Stimulated activated memory B cell treated with anti-CD40 and anti-IgM and Interleukin-4, amounts not matched to agents 10 μg/mL and 1 μg/mL and 100 μg/mL, for 72 hours (primary cell): ENCODE measurements at places on chromosomes 13 and 19.

GRCh38 chr19:37963190-37963936 is 56.4 kb downstream of the SIPA1L3 start:
- H3K4me3 ChIP-seq: no peak overlapping the region
- no peaks in the 10 kb centered on the region for H3K27me3 ChIP-seq
- peaks cover 7% of the 10 kb centered on the region for H3K36me3 ChIP-seq

GRCh38 chr19:37172368-37173366 is at the start of gene ZNF585A:
Gene ZNF585A (minus strand): TSS chr19:37172695. CDS start chr19:37169910, 2,785 bp downstream.
- peak; percentile 100 for ATAC-seq
- H3K27me3 ChIP-seq: no peaks in the 10 kb centered on the region
- no peak within 1 kb of the TSS for H3K27ac ChIP-seq
- no peaks in the 10 kb centered on the region for H3K4me1 ChIP-seq

- peaks cover 21% of the 10 kb centered on the region for H3K4me1 ChIP-seq
- H3K36me3 ChIP-seq: no peaks in the 10 kb centered on the region
- peak; percentile 31 for ATAC-seq
- H3K27ac ChIP-seq: no peak overlapping the region
Observed at GRCh38 chr13:25065974-25066770, 29.8 kb upstream of the PABPC3 start.

- no peak for ATAC-seq
- no peak overlapping the region for H3K4me3 ChIP-seq
- no peaks in the 10 kb centered on the region for H3K27me3 ChIP-seq
- no peaks in the 10 kb centered on the region for H3K4me1 ChIP-seq
- no peak overlapping the region for H3K27ac ChIP-seq
Observed at GRCh38 chr19:18128044-18128443, 24.9 kb upstream of the PIK3R2 start.

GRCh38 chr13:107576430-107576829 is 638.9 kb downstream of the LIG4 start:
- no peaks in the 10 kb centered on the region for H3K27me3 ChIP-seq
- ATAC-seq: no peak
- no peak overlapping the region for H3K27ac ChIP-seq
- no peaks in the 10 kb centered on the region for H3K4me1 ChIP-seq
- H3K4me3 ChIP-seq: no peak overlapping the region

- peak; percentile 62 for ATAC-seq
- peaks cover 28% of the 10 kb centered on the region for H3K4me1 ChIP-seq
- no peaks in the 10 kb centered on the region for H3K36me3 ChIP-seq
- peak overlapping the region; percentile 61 for H3K4me3 ChIP-seq
- H3K27me3 ChIP-seq: peaks cover 35% of the 10 kb centered on the region
Observed at GRCh38 chr19:39497996-39498797, 550 bp upstream of the DLL3 start.

DNA sequence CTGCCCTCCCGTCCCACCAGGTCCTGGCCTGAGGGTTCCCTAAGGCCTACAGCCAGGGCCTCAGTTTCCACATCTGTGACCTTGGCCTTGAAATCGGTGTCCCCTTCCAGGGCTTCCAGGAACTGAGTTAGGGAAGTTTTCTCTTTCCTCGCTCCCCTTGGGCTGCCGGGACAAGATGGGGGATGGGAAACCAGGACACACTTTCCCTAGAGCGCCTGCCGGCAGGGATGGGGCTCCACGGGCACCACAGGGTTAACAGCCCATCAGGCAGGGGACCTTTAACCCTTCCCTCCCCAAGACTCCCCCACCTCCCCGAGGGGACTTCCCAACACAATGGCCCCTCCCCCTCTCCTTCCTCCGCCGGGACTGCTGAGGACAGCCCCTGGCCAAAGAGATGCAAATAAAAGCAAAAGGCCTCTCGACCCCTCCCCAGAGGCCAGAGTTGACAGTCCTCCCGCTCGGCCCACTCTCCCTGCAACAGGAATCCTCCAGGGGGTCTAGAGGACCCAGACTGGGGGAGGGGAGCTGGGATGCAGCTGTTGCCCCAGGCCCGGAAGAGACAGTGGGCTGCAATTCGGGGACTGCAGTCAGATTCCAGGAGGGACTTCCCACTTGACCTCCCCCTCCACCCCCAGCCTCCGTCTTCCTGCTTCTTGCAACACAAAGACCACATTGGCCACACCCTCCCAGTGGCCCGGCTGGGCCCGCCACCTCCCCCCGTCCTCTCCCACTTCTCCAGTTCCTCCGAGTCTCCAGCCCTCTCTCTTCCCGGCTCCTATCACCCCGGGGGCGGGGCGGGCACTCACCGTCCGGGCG is 3.4 kb downstream of the BBC3 start:
- H3K27me3 ChIP-seq: no peaks in the 10 kb centered on the region
- H3K27ac ChIP-seq: no peak overlapping the region
- H3K4me1 ChIP-seq: peaks cover 28% of the 10 kb centered on the region
- no peaks in the 10 kb centered on the region for H3K36me3 ChIP-seq
- ATAC-seq: peak; percentile 31

GRCh38 chr19:38424272-38424671 is 1.7 kb downstream of the RASGRP4 start:
- no peak for ATAC-seq
- peaks cover 8% of the 10 kb centered on the region for H3K27me3 ChIP-seq
- H3K36me3 ChIP-seq: no peaks in the 10 kb centered on the region

GRCh38 chr13:83065108-83065507 is 817.2 kb downstream of the SLITRK1 start:
- no peak overlapping the region for H3K27ac ChIP-seq
- no peak overlapping the region for H3K4me3 ChIP-seq

DNA sequence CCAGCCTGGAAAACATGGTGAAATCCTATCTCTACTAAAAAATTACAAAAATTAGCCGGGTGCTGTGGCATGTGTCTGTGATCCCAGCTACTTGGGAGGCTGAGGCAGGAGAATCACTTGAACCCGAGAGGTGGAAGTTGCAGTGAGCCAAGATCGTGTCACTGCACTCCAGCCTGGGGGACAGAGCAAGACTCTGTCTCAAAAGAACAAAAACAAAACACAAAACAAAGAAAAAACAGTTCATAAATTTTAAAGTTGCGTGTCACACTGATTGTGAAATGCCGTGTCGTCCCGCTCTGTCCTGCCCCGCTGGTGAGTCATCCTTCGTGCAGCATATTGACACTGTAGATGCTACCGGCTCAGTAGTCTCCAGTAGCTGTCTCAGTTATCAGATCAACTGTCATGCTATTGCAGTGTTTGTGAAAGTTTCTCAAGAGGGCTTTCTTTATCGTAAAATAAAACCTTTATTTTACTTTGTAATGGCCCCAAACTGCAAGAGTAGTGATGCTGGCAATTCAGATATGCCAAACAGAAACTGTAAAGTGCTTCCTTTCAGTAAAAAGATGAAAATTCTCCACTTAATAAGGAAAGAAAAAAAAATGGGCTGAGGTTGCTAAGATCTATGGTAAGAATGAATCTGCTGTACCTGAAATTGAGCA is 36.4 kb upstream of the IGFL1 start:
- H3K4me1 ChIP-seq: no peaks in the 10 kb centered on the region
- ATAC-seq: no peak
- no peaks in the 10 kb centered on the region for H3K36me3 ChIP-seq

DNA sequence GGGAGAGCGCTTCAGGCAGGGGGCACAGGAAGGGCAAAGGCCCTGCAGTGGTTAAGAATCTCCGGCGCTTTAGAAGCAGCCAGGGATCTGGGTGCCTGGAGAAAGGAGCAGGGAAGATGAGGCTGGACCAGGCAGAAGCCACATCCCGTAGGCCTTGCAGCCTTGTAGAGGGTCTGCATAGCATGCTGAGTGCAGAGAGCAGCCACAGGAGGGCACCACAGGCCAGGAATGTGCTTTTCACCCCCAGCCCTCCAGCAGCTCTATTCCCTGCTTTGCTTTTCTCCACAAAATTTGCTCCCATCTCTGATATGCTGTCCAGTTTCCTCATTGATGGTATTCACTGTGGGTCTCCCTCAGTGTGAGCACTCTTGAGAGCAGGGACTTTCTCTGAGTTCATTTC is 5.7 kb downstream of the WDR62 start:
- H3K4me1 ChIP-seq: peaks cover 3% of the 10 kb centered on the region
- ATAC-seq: peak; percentile 52
- no peak overlapping the region for H3K4me3 ChIP-seq
- no peak overlapping the region for H3K27ac ChIP-seq

DNA sequence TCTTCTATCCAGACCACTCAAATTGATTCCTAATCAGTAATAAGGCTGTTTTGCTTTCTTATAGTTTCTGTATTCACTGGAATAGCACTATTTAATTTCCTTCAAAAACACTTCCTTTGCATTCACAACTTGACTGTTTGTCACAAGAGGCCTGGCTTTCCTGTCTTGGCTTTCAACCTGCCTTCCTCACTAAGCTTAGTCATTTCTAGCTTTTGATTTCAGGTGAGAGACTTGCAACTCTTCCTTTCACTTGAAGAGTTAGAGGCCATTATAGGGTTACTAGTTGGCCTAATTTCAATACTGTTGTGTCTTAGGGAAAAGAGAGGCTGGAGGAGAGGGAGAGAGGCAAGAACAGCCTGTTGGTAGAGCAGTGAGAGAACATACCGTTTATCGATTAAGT is 47.0 kb downstream of the SACS start:
- peaks cover 18% of the 10 kb centered on the region for H3K4me1 ChIP-seq
- H3K36me3 ChIP-seq: no peaks in the 10 kb centered on the region
- ATAC-seq: no peak

DNA sequence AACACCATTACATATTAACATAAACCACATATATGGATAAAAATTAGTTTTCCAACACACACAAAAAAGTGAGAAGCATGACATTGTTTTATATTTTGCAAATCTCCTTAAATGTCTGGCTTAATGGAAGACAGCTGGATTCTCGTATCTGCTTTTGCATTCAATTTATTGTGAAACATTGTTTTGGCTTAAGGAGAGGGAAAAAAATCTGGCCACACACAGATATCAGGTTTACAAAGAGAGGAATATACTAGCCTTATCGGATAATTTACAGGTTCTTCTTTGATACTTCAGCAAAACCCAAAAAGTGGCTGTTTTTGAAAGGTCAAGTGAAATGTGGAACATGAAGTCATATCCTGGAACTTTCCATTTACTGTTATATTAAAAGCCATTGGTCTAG is 523.5 kb upstream of the ARGLU1 start:
- H3K4me1 ChIP-seq: no peaks in the 10 kb centered on the region
- no peaks in the 10 kb centered on the region for H3K36me3 ChIP-seq
- no peak overlapping the region for H3K27ac ChIP-seq
- H3K4me3 ChIP-seq: no peak overlapping the region

DNA sequence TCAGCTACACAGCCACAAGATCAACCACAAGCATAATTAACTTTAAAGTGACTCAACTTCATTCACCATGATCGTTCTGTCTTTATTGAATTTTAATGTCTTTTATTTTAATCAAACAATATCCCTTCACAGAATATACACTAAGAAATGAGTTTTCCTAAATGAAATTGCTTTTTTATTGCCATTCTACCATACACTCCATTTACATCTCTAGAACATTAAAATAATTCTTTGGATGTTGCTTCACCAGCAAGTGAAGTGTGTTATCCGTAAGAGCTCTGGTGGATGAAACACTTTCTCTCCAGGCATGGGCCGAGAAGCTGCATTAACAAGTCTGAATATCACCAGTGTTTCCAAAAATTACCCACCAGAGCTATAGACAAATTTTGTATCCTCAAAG is 789.2 kb downstream of the PCDH9 start:
- no peaks in the 10 kb centered on the region for H3K4me1 ChIP-seq
- H3K27me3 ChIP-seq: no peaks in the 10 kb centered on the region
- no peak overlapping the region for H3K27ac ChIP-seq
- H3K4me3 ChIP-seq: no peak overlapping the region

DNA sequence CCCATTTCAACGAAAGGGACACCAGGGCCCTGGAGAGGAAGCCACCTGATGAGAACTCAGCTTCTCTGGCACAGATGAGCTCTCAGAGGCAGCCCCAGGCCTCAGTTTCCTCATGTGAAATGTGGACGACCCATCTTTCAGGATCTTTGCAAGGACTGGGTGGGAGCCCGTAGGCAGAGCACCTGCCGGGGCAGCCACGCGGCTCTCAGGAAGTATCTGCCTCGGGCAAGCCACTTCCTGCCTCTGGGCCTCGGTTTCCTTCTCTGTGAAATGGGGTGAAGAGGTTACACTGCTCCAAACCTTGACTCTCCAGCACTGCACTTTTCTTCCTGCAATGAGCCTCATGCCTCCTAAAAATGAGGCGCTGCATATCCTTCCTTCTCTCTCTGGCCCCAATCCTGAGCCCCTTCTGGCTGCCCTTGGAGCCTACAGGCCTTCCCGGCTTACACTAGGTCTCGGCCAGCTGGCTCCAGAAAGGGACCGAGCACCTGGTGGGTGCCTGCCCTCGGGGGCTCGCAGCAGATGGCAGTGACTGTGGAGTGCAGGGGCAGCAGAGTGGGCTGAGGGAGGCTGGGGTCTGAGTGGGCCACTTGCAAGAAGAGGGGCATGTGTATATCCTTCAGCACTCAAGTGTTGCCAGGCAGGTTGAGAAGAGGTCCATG is 3.5 kb downstream of the SSBP4 start:
- no peaks in the 10 kb centered on the region for H3K36me3 ChIP-seq
- peaks cover 64% of the 10 kb centered on the region for H3K4me1 ChIP-seq
- H3K27me3 ChIP-seq: peaks cover 13% of the 10 kb centered on the region

GRCh38 chr19:50319156-50319555 is 10.0 kb downstream of the KCNC3 start:
- no peak for ATAC-seq
- H3K27me3 ChIP-seq: peaks cover 25% of the 10 kb centered on the region
- no peak overlapping the region for H3K27ac ChIP-seq
- peaks cover 22% of the 10 kb centered on the region for H3K4me1 ChIP-seq

DNA sequence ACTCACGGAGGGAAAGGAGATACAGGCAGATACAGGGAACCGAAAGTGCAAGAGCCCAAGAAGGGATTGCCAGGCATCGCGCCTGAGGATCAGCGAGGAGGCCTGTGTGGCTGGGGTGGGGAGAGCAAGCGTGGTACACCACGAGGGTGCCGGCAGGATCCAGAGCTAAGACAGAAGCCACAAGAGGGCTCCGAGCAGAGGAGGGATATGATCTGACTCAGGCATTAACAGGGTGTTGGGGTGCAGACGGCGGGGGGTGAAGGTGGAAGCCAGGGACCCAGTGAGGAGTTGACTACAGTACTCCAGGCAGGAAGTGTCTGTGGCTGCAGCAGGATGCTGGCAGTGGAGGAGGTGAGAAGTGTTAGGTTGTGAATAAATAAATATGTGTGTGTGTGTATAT is 5.4 kb upstream of the PPP1R37 start:
- H3K27ac ChIP-seq: peak overlapping the region; percentile 63
- H3K4me1 ChIP-seq: peaks cover 32% of the 10 kb centered on the region
- H3K36me3 ChIP-seq: peaks cover 33% of the 10 kb centered on the region
- ATAC-seq: no peak
- H3K4me3 ChIP-seq: no peak overlapping the region
